ENCODE measurements at places on chromosomes 3 and 15.

DNA sequence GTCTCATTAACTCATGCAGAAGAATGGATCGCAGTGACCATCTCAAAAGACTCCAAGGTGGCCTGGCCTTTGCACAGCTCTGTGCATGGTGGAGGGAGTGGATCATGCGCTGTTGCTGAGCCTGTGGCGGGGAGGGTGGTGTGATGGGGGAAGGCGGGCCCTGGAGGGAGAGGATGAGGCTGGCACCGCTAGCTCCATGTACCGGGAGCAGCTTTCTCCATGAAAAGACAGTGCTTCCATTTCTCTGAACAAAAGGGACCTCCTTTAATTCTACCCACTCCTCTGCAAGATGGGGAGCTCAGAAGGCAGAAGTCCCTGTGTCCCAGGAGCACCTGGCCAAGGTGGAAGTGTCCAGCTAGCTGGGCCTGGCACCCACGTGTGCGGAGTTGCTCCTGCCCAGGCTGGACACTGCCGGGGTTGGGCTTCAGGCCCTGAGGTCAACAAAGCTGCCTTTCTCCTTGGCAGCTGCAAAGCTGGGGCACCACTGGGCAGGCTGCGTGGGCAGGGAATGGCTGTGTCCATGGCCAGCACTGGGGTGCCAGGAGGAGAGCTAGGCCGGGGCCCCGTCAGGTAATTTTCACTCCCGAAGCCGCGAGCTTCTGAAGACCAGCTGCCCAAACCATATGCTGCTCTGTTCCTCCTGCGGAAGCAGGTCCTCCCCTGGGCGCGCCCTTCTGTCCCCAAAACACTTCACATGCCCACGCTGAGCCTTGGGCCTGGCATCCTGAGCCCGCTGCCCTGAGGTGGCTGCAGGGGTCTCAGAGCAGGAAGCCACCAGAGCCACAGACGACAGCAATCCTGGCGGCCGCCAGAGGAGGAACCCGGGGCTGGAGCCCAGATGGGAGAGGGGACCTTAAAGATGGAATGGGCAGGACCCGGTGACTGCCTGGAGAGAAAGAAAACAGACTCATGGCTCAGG lies 6.4 kb downstream of the MAP6D1 start:
- DNase-seq = no peak

DNA sequence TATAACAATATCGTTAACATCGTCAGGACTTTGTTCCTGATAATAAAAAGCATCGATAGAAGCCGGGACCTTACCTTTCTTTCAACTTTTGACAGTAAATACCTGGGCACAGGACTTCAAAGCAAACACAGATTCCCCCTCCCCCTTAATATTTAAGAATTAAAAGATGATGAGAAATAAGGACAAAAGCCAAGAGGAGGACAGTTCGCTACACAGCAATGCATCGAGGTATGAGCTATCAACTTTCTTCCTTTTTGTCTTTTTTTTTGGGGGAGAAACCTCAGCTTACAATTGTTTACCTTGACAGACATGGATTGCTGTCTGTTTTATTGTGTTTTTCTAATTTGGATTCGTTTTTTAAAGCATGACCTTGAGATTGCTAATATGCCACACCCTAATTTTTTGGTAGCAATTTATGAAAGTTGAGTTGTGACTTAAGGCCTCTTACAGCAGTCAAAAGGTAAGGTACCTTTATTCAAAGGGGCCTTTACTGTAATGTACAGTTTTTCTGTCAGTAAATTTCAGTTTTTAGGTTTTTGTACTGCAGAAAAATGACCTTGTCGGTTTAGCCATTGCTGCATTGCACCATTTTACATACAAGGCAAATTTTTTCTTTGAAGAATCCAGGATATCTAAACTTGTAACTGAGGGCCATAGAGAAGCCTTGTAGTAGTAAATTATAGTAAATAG lies 1.1 kb downstream of the CHD2 start:
- no peak for DNase-seq

DNA sequence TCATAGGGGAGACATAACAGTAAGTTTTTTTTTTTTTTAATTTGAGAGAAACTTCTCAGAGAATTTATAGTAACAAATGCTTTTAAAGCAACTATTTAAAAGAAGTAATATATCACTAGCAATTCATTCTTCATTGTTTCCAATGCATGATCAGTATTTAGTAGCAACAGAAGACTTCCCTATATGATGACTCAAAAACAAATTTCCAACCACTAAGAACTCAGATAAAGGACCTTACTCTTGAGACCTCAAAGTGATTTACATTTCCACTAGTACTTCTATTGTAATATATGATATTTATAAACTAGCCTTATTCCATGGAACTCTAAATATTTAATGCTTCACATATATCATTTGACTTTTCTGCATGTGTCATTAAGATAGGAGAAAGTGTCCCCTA lies 356.3 kb downstream of the ZBTB20 start:
- no peak for DNase-seq

DNA sequence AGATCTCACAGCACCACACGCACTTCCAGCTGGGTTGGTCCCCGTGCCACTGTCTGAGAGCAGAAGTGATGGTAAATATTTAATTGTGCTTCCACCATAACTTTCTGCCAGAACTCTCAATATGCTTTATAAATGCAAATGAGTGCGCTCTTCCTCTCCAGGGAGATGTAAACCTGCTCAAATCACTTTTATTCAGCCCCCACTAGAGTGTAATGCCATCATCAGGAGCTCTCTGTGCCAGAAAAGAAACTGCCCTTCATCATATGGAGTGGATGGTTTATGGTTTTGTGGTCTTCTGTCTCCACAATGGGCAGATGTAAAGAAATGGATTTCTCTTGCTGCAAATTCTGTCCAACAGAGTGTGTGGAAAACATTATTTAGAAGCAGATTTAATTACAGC lies 127.0 kb downstream of the EPHB1 start:
- no peak for DNase-seq

DNA sequence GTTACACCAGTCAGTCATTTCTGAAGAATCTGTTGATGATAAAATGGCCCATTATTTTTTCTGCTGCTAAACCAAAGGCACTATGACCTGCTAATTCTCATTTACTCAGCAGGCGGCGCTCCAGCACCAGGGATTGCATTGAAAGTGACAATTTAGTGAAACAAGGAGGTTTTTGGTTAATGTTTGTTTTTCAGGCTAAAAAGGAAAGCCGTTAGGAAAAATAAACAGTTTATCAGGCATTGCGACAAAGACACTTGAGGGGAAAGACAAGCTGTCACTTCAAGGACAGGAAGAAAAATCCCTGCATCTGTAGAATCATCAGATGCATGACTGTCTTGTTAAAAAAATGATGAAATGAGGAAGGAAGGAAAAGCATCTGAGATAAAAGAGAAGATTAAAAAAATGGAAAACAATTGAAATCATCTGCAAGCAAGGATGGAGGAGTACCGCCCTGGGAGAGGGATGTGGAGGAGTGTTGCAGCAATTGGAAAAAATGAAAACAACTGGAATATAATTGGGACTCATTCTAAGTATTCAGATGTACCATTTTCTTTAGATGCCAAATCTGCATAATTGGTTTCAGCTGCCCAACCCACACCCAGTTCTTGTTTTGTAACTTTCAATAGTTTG lies 54.0 kb downstream of the NR1D2 start:
- DNase-seq = peak; percentile 54

DNA sequence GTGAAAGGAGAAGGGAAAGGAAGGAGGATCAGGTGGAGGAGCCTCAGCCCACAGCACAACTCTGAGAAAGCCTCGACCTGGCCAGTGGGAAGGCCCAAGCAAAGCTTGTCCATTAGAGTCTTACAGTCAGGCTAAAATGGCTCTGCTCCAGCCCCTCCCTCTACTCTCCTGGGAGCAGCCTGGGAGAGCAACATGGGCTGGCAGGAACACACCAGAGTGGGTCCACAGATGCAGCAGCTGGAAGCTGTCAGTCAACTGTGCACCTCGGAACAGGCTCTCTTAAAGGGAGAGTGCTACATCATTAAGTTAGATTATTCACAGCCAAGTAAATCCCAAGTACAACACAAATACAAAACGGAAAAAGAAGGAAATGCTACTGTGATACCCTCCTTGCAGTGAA lies 98.0 kb upstream of the LIMD1 start:
- no peak for DNase-seq

GRCh38 chr3:12318758-12319621 lies 30.1 kb downstream of the PPARG start:
- no peak for DNase-seq

GRCh38 chr3:49454898-49455681 lies 15.0 kb upstream of the DAG1 start:
- DNase-seq = no peak

DNA sequence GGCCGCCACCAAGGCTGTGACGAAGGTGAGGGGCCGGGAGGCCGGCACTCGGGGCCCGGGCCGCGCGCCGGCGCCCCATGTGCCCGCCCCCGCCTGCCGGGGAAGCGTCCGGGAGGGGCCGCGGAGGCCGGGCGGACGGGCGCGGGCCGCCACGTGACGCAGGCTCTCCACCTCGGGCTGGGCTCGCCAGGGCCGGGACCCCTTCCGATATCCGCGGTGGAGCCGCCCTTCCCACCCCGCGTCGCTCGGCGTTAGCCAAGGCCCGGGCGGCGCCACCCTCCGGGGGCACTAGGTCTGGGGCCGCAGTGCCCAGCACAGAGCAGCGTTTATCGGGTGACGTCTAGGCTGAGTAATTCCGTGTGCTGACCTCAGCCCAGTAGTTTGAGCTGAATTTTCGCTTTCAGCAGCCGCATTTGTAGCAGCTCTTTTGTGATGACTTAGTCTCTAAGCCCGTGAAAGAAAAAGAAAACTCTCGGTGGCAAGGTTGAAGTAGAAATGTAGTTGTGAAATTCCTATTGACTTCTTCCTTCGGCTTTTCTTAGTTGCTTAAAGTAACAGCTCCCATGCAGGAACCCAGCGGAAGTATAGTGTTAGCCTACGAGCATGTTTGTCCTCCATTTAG lies 885 bp downstream of the CDV3 start:
- peak; percentile 76 for DNase-seq

- DNase-seq = no peak
These were observed 12.3 kb downstream of the ANPEP start for GRCh38 chr15:89802231-89802928.

DNA sequence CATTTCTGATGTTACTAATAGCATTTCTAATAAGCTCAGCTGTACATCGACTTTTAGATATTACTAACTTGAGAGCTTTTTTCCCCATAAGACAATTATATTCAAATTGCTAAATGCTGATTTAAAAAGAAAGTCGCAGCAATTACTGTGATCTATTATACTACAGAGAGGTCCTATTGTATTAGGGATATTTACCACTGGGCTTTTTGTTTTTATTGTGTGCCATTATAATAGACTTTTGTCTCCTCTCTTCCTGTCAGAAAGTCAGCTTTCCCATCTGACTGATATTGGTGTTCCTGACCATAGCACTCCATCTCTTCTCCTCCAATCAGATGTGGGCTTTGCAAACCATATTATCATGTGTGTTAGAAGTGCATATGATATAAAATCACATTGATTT lies 27.2 kb upstream of the RYR3 start:
- no peak for DNase-seq

- DNase-seq = no peak
These were observed 70.7 kb downstream of the APBA2 start for GRCh38 chr15:28956491-28956890.

- DNase-seq = no peak
These were observed 185.0 kb downstream of the RBMS3 start for GRCh38 chr3:29465836-29466235.

GRCh38 chr3:42511736-42512135 lies 9.3 kb downstream of the VIPR1 start:
- no peak for DNase-seq

GRCh38 chr3:150128126-150128525 lies 157.4 kb upstream of the PFN2 start:
- no peak for DNase-seq

GRCh38 chr15:82647045-82647834 lies at the start of gene CPEB1:
CPEB1 (minus strand) TSS chr15:82647363; CDS start chr15:82628459, 18,904 bp downstream.
- peak; percentile 31 for DNase-seq

DNA sequence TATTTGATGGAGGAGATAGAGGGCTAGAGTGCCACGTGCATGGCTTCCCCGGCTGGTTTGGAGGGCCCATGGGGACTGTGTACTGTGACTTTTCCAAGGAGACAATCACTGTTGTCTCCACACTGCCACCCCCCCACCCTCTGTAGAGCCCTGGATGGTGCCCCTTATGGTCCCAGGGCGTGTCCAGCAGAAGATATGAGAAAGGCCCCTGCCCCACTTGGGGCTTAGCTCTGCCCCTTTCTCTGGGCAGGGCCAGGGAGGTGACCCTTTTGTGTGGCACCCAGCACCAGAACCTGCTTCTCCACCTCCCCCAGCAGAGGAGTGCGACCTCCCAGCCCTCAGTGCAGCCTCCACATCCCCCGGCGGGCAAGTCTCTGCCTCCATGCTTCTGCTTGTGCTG lies 32.1 kb downstream of the SPSB4 start:
- DNase-seq = no peak

- peak; percentile 66 for DNase-seq
These were observed 62.9 kb downstream of the ATG7 start for GRCh38 chr3:11335056-11335608.

- DNase-seq = no peak
These were observed 4.0 kb downstream of the STX19 start for GRCh38 chr3:94024385-94024784.

DNA sequence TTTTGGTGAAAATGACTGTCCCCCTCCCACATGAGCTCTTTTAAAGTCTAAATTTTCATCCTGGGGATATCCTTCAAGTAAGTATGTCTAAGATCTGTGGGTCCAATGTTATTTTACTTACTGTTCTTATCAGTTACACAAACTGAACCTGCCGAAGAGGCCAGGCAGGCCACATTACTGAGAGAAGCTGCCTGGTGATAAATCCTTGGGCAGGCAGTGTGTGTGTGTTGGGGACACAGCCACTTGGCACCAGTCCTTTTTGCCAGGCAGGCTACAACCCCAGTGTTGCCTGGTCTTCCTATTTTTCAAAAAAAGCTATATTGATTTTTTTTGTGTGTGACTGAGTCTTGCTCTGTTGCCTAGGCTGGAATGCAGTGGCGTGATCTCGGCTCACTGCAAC lies 50.6 kb upstream of the RASA2 start:
- no peak for DNase-seq

DNA sequence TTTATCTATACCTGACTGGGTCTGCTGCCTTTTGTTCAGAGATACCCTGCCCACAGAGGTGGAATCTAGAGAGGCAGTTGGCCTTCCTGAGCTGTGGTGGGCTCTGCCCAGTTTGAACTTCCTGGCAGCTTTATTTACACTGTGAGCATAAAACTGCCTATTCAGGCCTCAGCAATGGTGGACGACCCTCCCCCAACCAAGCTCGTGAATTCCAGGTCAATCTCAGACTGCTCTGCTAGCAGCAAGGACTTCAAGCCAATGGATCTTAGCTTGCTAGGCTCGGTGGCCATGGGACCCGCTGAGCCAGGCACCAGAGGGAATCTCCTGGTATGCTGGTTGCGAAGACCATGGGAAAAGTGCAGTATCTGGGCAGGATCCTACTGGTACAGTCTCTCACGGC lies 270.2 kb downstream of the CADM2 start:
- DNase-seq = no peak

- no peak for DNase-seq
These were observed 565.3 kb upstream of the ROBO2 start for GRCh38 chr3:76474632-76475031.
